Endothelial cell (in vitro differentiated cells): ENCODE measurements at places on chromosomes 4 and X.

GRCh38 chr4:48203819-48204218 lies 65.8 kb downstream of the TEC start:
- no peak for DNase-seq

DNA sequence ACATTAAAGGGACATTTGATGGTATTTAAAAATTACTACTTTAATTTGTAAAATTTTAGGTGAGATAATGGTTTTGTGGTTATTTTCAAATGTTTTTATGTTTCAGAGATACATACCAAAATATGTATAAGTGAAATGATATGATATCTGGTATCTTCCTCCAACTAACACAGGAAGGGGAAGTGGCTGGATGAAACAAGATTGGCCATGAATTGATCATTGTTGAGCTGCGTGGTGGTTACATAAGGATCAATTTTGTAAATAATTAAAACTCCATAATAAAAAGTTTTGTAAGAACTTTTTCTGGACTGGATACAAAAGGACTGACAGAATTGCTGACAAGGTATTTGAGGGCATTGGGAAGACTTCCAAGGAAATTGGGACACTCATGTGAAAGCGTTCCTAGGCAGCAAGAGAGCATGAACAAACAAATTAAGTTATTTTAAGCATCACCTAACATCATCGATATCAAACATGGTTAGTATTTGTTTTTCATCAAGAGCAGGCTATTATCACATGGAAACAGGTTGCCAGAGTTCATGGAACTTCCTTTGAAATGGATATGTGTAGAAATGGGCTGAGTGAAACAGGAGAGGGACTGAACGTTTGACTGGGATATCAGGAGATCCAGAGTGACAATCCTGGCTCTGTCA lies 4.4 kb upstream of the PGM2 start:
- DNase-seq = no peak

DNA sequence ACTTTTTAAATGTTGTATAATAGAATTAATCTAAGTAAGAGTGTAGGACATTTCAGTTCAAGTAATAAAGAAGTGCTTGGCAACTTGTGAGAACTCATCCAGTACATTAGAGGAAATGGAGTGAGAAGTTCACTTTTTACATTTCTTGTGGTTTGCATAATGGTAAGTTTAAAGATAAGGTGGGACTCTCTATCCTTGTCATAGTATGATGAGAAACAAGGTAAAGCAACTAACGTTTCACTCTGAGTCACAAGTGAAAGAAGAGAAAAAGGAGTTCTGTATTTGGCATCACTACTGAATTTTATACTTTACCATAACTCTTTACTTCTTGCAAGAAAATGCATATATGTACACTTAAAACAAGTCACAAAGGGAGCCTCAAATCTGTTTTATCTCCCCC lies 219.4 kb downstream of the SLC4A4 start:
- no peak for DNase-seq

GRCh38 chr4:41749631-41750039 lies 1.1 kb upstream of the PHOX2B start:
- no peak for DNase-seq

- DNase-seq = no peak
Observed at GRCh38 chr4:87038837-87039615, 104.2 kb downstream of the AFF1 start.
